ENCODE measurements at places on chromosomes 7 and 10.

GRCh38 chr7:15130666-15131541 is 228.4 kb upstream of the DGKB start:
- DNase-seq = no peak

DNA sequence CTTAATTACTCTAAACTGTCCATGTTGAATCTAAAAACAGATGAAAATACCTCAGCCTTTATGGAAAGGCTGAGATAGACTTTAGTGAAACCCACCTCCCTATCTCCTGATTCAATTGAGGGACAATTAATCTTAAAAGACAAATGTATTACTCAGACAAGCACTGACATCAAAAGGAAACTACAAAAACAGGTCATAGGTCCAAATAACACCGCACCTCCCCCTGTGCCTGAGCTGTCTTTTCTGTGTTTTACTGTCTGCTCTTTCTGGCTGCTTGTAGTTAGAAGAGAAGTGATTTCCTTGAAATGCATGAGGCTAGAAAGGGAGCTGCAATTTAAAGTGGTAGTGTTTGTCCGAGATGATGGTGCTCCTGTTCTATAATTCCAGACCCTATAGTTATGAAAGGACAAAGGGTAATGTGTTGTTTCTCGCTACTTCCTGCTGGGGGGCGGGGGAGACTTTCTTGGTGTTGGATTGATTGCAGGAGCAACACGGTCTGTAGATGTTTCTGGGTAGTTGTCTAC is 16.0 kb downstream of the AKR1C8 start:
- DNase-seq = no peak

GRCh38 chr7:23955600-23956149 is 245.7 kb downstream of the STK31 start:
- DNase-seq = no peak

DNA sequence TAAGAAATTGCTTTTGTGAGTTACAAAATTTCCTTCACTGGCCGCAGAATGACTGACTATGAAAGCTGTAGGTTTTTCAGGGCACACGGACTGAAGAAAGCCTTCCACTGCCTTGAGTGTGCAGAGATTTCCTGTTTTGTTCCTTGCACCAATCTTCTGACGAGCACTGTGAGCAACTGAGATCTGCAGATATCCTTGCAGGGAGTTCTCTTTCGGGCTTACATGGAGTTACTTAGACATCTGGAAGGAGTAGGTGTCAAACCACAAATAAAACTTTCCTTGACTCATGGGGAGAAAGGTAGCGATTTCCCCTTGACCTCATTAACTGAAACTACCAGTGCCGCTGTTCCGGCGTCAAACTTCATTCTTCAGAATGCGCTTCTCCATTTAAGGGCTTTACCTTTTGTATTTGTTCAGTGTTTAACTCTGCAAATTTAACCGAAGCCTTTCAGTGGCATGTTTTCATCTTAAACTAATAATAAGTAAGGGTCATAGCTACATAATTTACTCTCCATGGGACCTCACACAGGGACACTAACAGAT is 1175.3 kb downstream of the GATA3 start:
- DNase-seq = no peak

- DNase-seq = no peak
These were observed 597.7 kb downstream of the NRG3 start for GRCh38 chr10:82472406-82473335.

GRCh38 chr7:69768986-69769595 is 170.8 kb downstream of the AUTS2 start:
- DNase-seq = no peak

DNA sequence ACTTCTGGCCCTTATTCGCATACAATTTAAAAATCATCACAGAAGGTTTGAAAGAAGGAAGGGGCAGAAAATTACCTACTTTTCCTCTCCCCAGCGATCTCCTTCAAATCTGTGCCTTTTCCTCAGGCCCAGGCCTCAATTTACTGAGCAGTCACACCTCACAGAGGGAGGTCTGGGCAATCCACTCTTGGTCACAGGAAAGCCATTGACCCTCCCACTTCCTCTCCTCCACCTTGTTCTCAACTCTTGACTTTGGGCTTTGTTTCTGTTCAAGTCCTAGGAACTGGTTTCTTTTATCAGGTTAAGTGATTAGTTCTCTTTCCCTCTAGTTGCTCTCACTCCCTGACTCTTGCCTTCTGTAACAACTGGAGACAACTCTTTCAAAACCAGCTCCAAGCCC is 37.0 kb upstream of the ATRNL1 start:
- DNase-seq = no peak

DNA sequence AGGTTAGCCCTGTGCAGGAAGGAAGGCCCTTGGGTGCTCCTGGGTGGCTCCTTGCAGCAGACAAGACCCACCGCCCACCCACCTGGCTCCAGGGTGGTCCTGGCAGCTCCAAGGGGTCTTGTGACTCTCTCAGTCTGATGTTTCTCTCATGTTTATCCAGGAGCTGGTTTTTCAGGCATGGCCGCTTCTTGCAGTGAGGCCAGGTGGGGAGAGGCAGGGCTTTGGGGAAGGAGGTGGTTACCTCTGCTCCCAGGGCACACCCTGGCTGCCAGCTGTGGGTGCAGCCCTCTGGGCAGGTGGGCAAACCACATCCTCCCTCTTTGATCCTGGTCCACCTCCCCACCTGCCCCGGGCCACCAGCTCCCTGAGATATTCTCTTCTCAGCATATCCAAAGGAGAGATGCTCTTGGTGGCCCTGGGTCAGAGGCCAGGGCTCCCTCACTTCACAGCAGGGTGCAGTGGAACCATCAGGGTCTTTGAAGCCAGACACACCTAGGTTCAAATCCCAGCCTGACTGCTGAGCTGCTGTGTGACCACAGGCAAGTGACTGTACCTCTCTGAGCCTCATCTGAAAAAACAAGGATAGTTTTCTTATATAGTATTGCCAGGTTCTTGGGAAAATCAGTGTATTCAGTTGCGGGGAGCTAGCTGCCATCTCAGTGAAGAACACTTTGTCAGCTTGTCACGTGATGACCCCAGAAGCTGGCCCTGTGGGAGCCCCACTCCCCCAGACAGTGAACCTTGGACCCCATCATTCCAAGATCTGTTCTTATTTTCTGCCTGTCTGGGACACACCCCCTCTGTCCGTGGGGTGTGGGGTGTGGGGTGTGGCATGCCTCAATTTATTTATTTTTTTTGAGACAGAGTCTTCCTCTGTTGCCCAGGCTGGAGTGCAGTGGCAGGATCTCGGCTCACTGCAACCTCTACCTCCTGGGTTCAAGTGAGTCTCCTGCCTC is 11.5 kb downstream of the GTF2IRD1 start:
- no peak for DNase-seq

DNA sequence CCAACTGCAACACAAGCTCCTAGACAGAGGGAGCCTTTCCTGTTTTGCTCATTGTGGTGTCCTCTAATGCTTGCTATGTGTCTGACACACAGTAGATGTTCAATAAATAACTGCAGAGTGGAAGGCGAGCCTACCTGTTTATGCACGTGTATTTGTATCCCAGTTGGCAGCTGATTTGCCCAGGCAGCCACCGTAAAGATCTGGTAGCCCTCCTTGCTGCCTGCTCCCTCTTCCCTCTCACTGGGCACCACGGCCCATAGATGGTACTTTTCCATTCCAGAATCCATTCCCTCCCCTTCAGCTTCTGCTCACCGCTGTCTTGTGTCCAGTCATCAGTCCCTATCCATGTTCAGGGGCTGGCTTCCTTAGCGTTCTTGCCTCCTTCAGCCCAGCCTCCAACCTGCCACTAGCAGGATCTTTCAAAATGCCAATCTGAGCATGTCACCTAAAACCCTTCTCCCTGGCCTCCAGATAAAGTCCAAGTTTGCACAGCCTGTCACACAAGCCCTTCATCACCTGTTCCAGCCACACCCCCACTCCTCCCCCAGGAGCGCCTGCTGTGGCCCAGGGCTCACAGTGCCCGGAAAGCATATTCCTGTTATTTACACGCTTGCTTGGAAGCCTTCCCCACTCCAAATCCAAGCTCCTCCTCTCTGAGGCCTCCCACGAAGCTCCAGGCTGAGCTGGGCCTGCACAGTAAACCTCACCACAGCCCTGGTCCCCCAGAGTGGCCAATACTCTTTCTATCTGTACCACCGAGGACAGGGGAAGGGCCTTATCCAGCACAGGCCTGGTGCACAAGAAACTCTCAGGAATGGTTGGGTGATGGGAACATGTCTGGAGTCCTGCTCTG is 21.0 kb downstream of the ZCCHC24 start:
- DNase-seq = no peak

DNA sequence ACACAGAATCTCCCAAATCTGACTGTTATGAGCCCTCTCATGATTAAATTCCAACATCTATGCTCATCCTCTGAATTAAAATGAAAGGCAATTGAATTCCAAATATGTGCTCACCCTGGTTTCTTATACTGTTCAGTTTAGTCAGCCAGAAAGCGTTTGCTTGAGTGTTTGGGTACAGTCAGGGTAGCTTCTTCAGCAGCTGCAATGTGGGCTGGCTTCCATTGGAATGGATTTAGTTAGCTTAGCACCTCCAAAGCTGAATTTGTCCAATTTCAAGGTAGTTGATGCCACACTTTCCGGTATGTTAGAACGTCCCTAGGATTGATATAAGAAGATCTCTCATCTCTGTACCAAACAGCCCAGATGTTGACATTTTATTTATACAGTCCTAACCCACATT is 9.3 kb downstream of the KLHL7 start:
- no peak for DNase-seq

DNA sequence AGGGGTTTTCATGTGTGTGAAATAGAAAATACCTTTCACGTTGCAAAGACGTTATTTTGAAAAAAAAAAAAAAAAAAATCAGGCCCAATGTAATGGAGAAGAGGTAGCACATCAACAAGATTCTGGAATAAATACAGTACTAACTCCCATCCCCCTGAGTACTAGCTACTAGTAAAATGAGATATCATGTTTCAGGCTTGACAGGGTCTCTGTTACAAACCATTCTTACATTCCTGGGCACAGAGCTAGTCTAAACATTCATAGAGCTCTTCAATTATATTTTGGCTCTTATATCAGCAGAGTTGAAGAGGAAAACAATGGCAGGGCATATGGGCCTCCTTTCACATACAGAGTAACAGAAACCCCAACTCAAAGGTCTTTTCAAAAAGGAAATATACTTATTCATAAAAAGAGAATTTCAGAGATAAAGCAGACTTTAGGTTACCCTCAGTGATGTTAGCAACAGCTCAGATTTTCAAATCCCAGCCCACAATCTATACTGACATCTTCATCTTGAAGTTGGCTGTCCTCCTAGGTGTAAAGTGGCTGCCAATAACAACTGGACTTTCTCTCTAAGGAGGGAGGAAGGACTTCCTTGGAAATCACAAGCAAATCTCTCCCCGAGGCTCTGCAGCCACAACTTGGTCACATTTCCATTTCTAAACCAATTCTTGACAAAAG is 18.6 kb downstream of the C7orf33 start:
- no peak for DNase-seq

GRCh38 chr7:7798510-7798909 is 80.1 kb upstream of the RPA3 start:
- DNase-seq = no peak

DNA sequence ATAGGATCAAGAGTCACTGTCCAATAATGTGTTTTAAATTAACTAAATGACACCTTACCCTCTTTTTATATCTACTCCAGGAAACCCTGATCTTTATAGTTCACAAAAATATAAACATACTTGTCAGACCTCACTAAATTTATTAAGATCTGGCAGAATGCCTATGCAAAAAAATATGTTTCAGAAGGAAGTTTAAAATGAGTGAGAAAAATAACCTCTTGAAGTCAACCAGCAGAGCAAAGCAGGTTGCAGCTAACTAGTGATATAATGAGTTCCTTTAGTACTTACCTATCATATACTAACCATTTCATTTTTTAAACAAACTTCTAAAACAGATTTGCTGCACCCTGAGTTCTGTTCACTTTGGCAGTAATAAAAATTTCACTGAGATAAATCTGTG is 14.0 kb upstream of the HGF start:
- DNase-seq = no peak

- DNase-seq = no peak
These were observed 1.1 kb downstream of the TRRAP start for GRCh38 chr7:98879198-98879978.

GRCh38 chr7:77823787-77824186 is 25.2 kb downstream of the PHTF2 start:
- no peak for DNase-seq

- no peak for DNase-seq
These were observed 341.5 kb upstream of the NPVF start for GRCh38 chr7:25569765-25570164.

- no peak for DNase-seq
These were observed 86.5 kb downstream of the GSAP start for GRCh38 chr7:77329466-77330168.

DNA sequence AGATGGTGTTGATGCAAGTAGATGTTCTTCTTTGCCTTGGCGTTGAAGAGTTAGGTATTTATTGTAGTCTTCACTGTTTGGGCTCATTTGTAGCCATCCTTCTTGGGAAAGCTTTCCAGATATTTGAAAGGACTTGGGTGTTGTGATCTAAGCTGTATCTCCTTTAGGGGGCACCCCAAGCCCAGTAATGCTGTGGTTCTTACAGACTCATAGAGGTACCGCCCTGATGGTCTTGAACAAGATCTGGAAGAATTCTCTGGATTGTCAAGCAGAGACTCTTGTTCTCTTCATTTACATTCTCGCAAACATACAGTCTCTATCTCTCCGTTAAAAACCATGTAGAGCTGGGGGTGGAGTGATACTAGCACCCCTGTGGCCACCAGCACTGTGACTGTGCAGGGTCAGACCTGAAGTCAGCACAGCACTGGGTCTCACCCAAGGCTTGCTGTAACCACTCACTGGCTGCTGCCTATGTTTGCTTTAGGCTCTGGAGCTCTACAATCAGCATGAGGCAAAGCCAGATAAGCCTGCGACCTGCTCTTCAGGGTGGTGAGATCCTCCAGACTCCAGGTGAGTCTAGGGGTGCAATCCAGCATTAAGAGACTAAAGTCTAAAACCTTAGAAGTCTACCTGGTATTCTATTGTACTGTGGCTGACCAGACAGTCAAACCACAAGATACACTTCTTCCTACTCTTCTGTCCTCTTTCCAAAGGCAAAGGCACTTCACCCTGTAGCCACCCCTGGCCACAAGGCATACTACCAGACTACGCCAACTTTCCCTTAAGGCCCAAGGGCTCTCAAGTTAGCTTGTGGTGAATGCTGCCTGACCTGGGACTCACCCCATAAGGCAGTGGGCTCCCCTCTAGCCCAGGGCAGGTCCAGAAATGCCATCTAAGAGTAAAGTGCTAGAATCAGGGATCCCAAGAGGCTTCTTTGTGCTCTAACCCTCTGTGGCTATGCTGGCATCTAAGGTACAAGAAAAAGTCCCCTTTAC is 209.7 kb upstream of the TMEM196 start:
- DNase-seq = no peak

- DNase-seq = no peak
These were observed 223.7 kb upstream of the HABP2 start for GRCh38 chr10:113329121-113329596.
